ENCODE measurements at places on chromosomes 12 and 14.

GRCh38 chr14:75579338-75579864 lies 981 bp downstream of the FLVCR2 start:
- no peak for DNase-seq

GRCh38 chr12:29625359-29625953 lies 128.0 kb upstream of the OVCH1 start:
- DNase-seq: no peak

- no peak for DNase-seq
Observed at GRCh38 chr12:48580831-48581230, 11.0 kb upstream of the LALBA start.

- DNase-seq: no peak
Observed at GRCh38 chr12:52126050-52126604, 46.6 kb downstream of the SMIM41 start.

DNA sequence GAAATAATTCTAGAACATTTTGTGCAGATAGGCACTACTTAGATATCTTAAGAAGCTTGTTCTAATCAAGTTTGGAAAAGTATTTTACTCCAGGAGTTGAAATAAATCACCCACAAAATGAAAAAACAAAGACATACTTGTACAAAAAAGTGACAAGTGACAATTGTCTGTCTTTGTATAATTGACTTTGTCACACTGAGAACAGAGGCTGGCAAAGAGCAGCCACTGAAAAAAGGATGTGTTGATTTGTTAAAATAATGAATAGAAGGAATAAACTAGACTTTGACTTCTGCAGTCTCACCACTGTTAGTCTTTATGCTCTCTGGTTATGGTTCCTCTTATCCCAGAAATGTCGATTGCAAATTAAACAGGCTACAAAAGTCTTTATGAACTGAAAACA lies 77.6 kb downstream of the PTPRR start:
- DNase-seq: no peak

DNA sequence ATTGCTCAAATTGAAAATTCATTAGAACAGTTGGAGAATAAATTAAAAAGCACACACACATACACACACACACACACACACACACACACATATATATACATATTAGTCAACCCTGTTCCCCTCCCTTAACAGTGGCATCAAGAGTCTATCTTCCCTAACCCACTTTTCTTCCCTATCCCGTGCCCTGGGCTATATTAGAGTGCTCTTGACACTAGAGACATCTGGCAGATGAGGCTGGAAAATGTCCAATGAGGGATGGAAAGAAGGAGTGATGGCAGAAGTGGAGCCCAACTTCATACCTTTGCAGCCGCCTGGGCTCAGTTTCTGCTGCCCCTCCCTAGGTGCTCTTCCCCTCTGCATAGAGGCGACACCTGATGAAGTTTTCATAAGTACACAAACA lies 172.4 kb upstream of the NUDT4 start:
- DNase-seq: no peak

GRCh38 chr14:93304771-93305170 lies 28.1 kb downstream of the BTBD7 start:
- no peak for DNase-seq

GRCh38 chr14:69003626-69004025 lies 24.5 kb upstream of the ACTN1 start:
- DNase-seq: no peak

DNA sequence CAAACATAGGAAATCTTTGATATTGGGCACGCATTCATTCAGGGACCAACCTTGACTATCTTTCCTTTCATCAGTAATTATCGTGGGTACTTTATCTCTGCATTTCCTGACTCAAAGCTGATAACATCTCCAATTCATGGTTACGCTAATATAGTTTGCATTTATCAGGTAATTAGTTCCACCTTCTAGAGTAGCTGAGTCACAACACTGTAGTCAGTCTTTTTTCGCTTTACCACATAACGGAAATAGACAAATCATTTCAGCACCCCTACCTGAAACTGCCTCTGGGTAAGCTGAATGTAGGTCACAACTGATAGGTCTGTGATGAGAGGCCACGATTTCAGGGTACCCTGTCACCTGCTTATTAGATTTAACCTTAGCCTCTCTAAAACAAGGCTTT lies 36.7 kb upstream of the IL22 start:
- no peak for DNase-seq

GRCh38 chr14:105857826-105858675 lies 331.7 kb downstream of the TMEM121 start:
- DNase-seq: no peak

GRCh38 chr12:3532931-3533702 lies 42.1 kb downstream of the PRMT8 start:
- DNase-seq: no peak

- no peak for DNase-seq
Observed at GRCh38 chr14:22518073-22518472, 71.0 kb downstream of the DAD1 start.

DNA sequence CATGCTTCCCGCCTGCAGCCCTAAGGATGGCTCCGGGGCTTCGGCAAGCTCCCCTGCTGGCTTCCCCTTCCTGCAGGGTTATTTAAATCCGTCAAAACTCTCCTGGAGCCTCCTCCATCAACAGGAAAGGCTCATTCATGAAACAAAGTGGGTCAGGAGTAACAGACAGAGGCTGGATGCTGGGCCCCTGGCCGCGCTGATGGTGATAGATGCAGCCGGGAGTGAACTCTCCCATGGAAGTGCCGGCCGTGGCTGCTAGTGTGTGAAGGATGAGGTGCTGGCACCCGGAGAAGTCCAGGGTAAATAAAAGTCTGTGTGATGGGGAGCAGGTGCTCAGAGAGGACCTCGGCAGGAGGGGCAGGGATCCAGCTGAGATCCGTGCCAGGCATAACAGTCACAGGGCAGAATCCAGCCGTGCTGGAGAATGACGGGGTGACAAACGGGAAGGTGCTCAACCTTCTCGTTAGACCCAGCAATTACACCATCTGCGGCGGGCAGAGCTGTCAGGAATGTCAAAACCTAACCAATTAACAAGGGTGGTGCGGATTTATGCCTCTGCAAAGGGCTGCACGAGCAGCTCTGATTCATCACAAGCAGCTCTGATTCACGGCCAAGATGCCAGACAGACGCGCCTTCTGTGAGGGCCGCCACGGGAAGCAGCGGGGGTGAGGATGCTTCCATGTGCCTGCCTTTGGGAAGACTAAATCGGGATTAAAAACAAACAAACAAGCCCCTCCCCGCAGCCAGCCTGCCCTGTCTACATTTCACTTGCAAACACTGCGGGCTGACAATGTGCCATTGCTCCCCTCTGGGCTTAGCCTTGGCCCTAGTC lies 55.6 kb downstream of the SYNE3 start:
- DNase-seq: peak; percentile 70

DNA sequence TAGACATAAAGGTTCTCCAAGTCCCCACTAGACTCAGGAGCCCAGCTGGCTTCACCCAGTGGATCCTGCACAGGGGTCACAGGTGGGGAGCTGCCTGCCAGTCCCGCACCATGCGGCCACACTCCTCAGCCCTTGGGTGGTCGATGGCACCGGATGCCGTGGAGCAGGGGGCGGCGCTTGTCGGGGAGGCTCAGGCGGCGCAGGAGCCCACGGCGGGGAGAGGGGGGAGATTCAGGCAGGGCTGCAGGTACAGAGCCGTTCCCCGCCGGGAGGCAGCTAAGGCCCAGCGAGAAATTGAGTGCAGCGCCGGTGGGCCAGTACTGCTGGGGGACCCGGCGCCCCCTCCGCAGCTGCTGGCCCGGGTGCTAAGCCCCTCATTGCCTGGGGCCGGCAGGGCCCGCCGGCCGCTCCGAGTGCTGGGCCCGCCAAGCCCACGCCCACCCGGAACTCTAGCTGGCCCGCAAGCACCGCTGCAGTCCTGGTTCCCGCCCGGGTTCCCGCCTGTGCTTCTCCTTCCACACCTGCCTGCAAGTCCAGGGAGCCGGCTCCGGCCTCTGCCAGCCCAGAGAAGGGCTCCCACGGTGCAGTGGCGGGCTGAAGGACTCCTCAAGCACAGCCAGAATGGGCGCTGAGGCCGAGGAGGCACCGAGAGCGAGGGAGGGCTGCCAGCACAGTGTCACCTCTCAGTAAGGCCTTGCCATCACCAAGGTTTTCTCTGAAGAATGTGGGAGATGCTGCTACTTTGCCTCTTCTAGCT lies 58.4 kb upstream of the PPP1R12A start:
- DNase-seq: no peak

DNA sequence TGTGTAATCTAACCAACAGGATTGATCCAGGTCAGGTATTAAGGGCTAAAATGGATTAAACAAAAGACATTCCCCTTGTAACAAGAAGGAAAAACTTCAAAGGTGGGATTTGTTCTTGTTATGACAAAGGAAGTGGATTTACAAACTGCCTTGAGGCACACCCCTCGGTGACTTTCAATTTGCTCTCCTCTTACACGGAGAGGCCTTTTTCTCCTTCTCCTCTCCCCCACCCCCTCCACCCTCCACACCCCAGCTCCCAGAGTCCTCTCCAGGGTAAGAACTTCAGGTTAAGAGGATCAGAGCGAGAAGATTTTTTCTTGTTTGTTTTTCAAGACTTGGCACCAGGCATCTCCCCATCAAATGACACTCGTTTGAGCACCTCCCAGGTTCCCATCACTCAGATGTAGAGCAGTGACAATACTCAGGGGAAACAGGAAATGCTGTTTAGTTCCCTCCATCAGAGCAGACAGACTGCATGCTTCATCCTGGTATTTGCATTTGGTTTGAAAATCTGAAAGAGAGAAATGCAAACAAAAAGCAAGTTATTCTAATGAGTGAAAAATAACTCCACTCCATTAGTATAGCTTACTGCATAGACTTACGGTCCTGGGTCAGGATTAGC lies 77.6 kb upstream of the TMEM260 start:
- peak; percentile 27 for DNase-seq

DNA sequence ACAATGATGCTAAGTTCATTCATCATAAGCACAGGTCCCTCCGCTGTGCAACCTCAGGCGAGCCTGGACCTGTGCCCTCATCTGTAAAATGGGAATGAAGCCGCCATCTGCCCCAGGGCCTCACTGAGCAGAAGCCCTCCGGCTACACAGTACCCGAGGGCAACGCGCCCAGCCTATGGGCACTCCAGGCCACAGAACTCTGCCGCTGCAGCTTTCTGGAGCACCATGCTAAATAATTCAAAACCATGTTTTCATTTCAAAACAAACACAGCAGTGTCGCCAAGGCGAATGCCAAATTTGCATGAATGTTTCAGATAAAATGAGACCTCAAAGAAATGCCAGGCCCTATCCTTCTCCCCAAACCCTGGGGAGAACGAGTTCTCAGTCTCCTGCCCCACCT lies 4.0 kb downstream of the NCOR2 start:
- no peak for DNase-seq

DNA sequence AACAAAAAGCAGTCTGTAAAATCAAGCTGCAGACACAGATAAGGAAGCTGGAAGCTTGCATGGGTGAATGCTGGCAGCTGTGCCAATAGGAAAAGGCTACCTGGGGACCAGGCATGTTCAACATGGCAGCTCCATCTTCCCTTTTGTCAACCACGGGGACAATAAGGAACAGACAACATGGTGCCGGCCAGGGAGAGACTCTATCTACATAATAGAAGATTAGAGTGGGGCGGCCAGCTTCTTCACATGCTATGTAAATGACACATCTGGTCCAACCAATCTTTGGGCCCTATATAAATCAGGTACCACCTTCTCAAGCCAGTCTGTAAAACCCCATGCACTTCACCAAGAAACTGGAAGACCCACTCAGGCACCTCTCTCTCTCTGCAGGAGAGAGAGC lies 157.6 kb downstream of the SUDS3 start:
- no peak for DNase-seq

DNA sequence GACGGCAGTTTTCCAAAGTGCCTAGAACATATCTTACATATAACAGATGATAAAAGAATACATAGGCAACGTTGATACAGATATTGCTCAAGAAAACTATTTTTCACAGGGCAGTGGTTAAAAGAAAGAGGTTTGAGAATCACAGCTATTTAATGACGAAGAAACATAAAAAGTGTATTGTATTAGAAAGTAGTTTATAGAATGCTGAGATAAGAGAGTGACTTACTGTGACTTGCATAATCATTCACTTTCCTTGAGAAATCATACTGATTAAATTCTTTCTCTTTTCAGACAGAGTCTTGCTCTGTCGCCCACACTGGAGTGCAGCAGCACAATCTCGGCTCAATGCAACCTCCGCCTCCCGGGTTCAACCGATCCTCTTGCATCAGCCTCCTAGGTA lies 57.7 kb downstream of the PPP1R12A start:
- no peak for DNase-seq

DNA sequence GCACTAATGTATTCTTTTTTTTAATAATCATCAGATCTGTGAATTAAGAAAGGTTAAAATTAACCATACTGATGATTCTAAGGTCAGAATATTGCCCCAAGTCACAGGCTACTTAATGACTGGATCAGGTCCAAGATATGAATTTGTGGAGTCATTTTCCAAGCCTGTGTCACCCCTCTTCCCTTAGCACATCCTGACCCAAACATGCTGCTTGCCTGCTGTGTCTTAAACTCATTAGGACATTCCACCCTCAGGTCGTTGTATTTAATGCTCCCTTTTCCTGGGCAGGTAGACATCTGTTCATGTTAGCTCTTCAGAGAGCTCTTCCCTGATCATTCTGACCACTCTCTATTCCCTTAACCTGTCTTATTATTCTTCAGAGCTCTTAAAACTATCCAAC lies 463.5 kb upstream of the PDE3A start:
- DNase-seq: no peak

All from DMS153 (cell line).